ENCODE measurements at places on chromosomes 5 and 9.

DNA sequence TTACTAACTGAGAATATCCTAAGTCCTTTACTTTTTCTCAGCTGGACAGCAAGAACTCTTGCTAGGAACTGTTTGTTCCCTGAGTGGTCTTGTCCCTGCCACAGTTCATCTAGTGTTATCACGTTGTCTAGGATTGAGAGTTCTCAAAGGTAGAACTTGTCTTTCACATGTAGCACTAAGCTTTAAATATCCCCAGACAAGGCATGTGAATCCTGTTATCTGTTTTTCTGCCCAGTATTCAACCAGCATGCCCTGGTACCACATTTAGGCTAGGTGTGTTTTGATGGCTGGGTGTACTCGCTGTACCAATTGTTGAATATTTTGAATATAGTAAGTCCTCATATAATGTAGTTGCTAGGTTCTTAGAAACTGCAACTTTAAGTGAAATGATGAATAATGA is 27.9 kb upstream of the PDZD2 start:
- DNase-seq = no peak

- no peak for DNase-seq
Observed at GRCh38 chr9:130230631-130231030, 34.9 kb upstream of the HMCN2 start.

- no peak for DNase-seq
Observed at GRCh38 chr5:127941646-127942045, 141.9 kb upstream of the SLC12A2 start.

- DNase-seq = peak; percentile 26
Observed at GRCh38 chr5:55037046-55037771, 13.2 kb downstream of the GZMK start.

- DNase-seq = no peak
Observed at GRCh38 chr9:326667-327066, 112.0 kb downstream of the DOCK8 start.

DNA sequence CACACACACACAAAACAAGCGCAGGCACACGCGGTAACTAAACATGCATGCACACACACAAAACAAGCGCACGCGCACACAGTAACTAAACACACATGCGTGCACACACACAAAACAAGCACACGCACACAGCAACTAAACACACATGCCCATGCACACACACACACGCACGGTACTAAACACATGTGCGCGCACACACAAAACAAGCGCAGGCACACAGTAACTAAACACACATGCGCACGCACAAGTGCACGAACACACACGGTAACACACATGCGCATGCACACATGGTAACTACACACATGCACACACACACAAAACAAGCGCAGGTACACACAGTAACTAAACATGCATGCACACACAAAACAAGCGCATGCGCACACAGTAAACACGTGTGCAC is 19.9 kb upstream of the SLC6A3 start:
- DNase-seq = no peak

- DNase-seq = no peak
Observed at GRCh38 chr9:18237776-18238175, 236.2 kb upstream of the ADAMTSL1 start.

DNA sequence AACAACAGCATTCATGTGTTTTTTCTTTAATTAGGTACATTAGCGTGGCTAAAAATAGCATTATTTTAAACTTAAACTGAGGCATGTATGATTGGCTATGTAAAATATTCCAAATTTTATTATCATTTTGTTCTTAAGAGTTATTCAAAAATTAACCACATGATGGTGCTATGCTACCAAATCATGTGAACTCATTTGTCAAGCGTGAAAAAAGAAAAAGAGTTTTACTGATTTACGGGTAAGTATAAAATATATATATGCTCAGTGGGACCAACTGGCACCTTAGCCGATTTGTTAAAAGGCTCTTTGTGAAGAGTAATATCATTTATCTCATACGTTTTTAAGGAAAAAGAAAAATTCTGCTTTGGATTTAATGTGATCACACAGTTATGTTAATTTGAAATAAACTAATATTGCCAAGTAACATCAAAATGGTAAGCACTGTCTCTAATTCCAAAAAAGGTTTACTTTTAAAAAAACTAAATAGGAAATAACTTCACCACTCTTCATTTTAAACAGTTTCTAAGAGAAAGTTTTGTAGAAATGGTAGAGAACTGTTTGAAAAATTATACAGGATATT is 1042.3 kb downstream of the CDH12 start:
- no peak for DNase-seq

- no peak for DNase-seq
Observed at GRCh38 chr5:55820488-55820887, 30.7 kb upstream of the IL31RA start.

GRCh38 chr5:91121347-91121993 is 261.6 kb downstream of the ARRDC3 start:
- no peak for DNase-seq

DNA sequence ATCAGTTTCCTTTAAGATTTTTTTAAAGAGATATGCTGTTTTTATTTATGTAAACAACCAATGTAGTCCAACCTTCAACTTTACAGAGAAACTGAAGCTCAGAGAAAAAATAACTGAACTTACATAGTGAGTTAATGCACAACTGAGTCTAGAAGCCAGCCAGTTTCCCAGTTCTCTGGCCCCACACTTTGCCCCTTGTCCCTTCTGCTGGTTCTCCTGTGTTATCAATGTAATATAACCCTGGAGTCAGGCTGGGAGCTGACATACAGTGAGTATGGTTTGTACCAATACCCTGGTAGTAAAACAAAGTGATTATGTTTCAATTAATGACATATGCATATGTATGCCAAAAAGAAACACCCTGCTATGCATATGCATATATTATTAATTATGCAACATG is 32.2 kb upstream of the GRIA1 start:
- no peak for DNase-seq

DNA sequence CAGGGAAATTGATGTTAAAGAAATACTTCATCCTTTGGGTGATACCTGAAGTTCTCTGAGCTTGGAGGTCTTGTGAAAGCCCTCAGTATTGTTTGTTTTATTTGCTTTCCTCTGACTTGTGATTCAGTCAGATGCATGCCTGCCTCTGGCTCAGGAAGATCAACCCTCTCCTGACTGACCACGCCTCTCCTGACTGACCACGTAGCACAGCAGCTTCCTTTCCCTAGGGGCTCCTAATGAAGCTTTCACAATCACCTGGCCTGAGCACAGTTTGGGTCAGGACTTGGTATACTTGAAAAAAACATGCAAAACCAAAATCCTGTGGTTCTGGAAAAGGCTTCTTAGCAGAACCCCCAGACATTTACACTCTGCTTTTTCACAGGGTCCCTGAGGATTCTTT is 3.8 kb downstream of the TGFBI start:
- no peak for DNase-seq

DNA sequence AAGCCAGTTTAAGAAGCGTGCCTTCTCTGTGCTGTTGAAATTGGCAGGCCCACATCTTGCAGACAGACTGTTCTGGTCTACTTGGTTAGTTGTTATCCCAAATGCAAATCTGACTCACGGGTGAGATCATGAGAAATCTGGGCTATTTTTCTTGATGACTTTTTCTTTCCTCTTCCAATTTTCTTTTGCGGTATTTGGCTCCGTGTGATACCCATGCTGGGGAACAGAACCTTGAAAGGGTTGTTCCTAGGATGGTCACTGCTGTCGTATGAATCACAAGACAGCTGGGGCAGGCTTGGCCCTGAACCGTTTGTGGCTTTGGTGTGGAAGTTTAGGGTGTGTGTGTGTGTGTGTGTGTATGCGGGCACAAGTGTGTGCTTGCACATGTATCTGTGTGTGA is 24.6 kb downstream of the PDZD2 start:
- no peak for DNase-seq

DNA sequence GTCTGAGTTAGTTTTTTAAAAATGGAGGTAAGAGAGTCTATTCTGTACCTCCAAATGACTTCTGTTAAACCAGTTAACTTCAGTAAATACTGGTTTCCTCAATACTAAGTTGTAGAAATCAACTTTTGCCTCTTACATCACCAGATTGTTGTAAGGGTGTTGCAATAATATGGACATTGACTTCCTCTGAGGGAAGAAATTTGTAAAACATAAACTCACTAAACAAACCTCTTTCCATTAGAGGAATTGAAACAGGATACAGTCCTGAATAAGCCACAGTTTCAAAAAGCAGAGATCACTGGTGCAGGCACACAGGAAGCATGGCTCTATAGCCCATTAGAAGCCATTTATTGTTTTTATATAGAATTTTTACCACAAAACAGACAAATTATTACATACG is 32.7 kb upstream of the SLCO6A1 start:
- no peak for DNase-seq

Data from upper lobe of left lung (tissue), 6 donors.